NCI-H187 (cell line): ENCODE measurements at places on chromosomes 1 and 21.

DNA sequence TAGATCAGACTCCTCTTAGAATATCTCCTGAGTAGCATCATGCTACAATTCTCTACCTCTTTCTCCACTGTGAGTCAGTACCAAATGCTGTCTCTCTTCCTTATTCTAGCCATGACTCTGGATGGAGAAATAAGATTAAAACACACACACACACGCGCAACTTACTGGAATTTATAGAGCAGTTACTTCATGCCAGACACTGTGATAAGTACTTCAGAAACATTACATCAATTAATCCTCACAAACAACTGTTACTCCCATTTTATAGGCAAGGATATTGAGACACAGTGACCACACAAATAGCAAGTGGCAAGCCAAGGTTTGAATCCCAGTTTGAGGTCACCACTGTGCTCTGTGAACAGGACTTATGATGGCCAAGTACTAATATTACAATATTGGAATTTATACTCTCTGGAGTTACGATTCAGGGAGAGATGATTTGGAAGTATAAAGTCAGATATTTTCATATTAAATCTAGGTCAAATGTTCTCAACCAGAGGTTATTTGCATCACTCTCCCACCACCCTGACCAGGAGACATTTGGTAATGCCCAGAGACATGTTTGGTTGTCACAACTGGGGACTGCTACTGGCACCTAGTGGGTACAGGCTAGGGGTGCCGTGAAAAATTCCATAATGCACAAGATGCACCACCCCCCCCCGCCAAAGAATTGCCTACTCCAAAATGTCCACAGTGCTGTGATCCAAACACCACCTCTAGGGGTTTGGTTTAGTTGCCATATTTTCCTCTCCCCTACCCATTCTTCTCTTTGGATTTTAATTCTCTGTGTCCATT is 221.6 kb downstream of the LTN1 start:
- DNase-seq = no peak

DNA sequence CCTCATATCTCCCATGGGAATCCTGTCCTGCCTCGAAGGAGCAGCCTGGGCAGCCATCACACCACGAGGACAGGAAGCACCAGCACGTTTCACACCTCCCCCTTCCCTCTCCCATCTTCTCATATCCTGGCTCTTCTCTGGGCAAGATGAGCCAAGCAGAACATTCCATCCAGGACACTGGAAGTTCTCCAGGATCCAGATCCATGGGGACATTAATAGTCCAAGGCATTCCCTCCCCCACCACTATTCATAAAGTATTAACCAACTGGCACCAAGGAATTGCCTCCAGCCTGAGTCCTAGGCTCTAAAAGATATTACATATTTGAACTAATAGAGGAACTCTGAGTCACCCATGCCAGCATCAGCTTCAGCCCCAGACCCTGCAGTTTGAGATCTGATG is 8.7 kb downstream of the SLAMF8 start:
- no peak for DNase-seq

GRCh38 chr21:41766883-41767605 is at the start of gene RIPK4:
RIPK4 (minus strand) TSS chr21:41767052; CDS start chr21:41767041, 11 bp downstream.
- DNase-seq = peak; percentile 77

GRCh38 chr1:119435052-119435451 is 20.1 kb downstream of the HSD3B2 start:
- no peak for DNase-seq

DNA sequence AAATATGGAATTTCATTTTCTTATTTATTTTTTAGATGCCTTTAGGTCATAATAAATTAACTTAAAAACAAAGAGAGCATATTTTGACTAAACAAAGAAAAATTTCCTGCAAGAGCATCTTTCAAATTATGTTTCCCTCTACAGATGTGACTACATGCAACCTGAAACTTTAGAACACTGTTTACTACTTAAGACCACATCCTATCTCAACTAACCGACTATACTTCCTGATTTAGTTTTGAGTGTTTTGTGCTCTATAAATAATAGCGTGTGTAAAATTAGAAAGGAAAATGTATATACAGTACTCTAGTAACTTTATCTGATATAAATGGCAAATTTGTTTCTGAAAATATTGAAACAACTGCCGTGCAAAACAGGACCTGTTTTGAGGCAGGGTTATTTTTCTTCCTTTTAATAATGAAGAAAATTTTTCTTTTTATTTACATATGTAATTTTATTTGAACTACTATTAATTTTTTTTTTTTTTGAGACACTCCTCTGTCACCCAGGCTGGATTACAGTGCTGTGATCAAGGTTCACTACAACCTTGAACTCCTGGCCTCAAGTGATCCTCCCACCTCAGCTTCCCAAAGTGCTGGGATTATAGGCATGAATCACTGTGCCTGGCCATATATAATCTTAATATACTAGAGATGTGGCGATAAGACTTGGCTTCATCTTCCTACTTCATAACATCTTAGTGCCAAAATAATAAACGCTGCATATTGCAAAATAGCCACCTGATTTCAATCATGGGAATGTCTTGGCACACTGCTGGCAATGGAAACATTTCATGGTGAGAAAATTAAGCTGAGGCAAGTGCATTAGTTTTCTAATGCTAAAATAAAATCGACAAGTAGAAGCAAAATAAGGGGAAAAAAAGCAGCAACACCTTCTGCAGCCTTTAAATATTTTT is 12.3 kb downstream of the ZRANB2 start:
- DNase-seq = no peak

DNA sequence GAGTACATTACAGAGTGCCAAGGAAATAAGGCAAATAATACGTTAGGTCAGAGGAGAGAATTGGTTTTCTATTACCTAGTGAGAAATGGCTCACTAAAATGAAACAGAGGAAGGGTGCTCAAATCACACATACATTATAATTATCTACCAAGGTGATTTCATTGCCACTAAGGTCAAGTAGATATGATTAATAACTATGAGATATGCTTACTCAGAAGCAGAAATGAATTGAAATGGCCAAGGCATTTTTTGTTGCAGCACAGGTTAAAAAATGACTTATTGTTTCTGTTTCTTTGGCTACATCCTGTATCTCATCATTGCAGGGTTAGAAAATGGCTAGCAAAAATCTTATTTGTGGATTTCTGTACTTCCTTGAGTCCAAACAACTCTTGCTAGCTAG is 154.5 kb upstream of the GORAB start:
- no peak for DNase-seq

GRCh38 chr1:25195835-25196234 is 36.5 kb downstream of the SYF2 start:
- DNase-seq = peak; percentile 48

- DNase-seq = no peak
Observed at GRCh38 chr21:26967062-26967913, at the start of gene ADAMTS5. ADAMTS5 (minus strand) TSS chr21:26967088; CDS start chr21:26966391, 697 bp downstream.

GRCh38 chr1:166470014-166470413 is 303.2 kb upstream of the FAM78B start:
- no peak for DNase-seq

GRCh38 chr1:147213271-147213670 is 11.9 kb downstream of the FMO5 start:
- DNase-seq = no peak

DNA sequence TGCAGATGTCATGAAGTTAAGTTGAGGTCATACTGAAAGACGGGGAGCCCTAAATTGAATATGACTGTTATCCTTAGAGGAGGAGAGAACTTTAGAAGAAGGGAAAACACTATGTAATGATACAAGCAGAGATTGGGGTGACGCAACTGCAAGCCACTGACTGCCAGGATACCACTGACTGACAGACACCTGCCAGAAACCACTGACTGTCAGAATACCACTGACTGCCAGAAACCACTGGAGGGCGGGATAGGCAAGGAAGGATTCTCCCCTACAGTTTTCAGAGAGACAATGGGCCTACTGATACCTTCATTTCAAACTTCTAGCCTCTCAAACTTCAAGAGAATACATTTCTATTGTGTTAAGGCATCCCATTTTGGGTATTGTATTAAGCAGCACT is 388.7 kb downstream of the USH2A start:
- no peak for DNase-seq

GRCh38 chr1:203228670-203229069 is 803 bp downstream of the CHIT1 start:
- no peak for DNase-seq

DNA sequence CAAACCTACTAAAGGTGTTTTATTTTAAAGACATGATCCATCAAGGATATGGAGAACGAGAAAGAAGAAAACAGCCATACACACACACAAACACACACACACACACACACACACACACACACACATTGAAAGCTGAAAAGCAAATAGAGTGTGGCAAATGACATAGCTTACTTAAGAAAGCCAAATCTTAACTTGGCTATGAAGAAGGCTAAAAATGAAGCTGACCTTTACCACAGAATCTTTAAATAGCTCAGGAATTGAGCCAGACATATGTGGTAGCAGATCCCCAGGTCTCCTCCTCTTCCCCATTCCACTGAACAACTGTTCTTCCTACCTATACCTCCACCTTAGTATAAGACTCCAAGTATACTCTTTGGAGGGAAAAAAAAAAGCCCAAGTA is 185.6 kb downstream of the CLEC20A start:
- DNase-seq = no peak

DNA sequence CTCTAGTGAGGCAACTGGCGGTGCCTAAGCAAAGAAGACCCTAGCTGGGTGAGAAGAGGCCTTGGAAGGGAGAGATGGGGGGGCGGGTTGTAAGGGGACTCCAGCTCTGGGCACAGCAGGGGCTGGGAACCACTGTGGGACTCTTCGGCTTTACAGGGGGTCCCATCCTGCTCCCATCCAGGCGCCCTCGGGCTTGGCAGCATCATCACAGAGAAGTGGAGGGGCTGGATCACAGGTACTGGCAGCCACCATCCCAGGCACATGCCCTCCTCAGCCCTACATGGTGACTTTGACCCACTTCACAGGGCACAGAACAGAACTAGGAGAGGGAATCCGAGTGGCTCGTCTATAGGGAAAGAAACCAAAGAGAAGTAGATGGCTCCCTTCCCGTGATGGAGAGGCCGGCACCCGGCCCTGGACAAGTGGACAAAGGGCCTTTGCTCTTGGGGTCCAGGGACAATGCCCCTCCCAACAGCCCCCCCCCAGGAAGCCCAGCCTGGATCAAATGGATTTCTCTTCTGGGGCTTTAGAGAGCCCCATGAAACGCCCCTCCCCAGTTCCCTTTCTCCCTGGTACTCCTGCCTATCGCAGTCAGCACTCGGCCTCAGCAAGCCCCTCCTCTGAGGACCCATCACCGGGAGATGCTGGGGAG is 54.0 kb upstream of the ECE1 start:
- no peak for DNase-seq

DNA sequence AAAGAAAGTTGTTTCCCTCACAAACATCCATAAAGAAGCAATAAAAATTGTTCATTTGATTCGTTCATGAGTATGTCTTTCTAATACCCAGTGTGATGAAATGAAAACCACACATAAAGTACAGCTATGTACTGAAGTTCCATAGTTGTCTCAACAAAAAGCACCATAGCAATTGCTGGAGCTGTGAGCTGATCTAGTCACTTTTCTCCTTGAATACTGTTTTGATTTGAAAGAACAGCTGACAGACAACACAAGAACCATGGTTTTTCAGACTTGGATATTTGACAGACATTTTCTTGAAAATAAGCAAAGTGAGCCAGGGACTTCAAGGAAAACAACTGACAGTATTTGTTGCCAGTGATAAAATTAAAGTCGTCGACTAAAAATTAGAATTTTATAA is 237.1 kb upstream of the PLD5 start:
- DNase-seq = no peak

- DNase-seq = no peak
Observed at GRCh38 chr1:113835686-113836290, 23.5 kb upstream of the RSBN1 start.

GRCh38 chr1:61980561-61980960 is 214.1 kb upstream of the L1TD1 start:
- no peak for DNase-seq

- DNase-seq = no peak
Observed at GRCh38 chr1:14937288-14937949, 216.1 kb upstream of the TMEM51 start.

- peak; percentile 98 for DNase-seq
Observed at GRCh38 chr1:163826500-163826899, 504.7 kb downstream of the NUF2 start.

GRCh38 chr1:22364326-22364650 is 87.4 kb upstream of the ZBTB40 start:
- DNase-seq = no peak

DNA sequence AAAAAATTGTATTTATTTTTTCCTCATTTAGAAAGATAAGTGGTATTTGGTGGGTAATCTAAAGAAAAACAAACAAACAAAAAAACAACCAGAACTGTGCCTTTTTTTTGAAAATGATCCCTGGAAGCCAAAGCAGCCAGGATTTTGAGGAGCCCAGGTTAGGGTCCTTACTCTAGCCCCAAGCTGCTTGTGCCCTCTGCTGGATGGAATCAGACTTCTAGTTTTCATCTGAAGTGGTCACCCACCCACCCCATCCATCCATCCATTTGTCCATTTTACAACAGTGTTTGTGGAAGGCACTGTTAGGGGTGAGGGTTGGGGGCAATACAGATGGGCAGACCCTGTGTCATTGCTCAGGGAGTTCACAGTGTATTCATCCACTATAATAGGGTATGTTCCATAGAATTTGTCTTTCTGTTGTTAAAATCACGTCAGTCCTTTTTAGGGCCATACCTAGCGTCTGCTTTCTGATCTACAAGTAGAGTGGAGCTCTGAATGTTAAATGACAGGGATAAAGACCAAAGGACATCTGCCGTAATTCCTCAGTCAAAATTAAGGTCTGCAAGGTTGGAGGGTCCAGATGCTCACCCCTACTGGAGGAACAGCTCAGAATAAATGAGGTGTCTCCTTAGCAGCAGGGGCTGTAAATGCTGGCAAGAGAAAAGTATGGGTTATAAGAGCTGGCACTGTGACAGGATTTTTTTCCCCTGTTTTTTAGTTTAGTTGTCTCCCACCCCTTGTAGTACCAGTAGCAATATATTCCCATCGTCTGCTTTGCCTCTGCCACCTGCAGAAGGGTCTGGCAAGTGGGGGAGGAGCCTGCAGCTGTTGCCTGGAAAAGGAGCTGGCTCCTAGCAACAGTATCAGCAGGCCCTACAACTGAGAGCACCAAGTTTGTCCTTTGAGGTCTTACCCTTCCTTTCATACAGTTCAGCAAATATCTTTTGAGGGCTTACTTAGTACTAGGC is 3.2 kb downstream of the LRRC42 start:
- no peak for DNase-seq

DNA sequence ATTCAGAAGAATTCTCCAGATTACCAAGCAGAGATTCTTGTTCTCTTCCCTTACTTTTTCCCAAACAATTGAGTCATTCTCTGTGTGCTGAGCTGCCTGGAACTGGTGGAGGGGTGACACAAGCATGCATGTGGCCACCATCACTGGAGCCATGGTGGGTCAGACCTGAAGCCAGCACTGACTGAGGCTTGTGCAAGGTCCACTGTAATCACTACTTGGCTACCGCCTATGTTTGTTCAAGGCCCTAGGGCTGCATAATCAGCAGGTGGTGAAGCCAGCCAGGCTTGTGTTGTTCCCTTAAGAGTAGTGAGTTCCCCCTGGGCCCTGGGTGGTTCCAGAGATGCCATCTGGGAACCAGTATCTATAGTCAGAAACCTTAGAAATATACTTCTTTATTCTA is 183.8 kb downstream of the DNAH14 start:
- no peak for DNase-seq
